ENCODE measurements at places on chromosomes 13 and 19.

GRCh38 chr13:94753327-94753726, 41.0 kb upstream of the SOX21 start:
- no peak for DNase-seq

- peak; percentile 56 for DNase-seq
Measured at GRCh38 chr19:2949939-2950285, 5.1 kb upstream of the ZNF77 start.

GRCh38 chr19:6806488-6806887, 34.0 kb downstream of the VAV1 start:
- peak; percentile 32 for DNase-seq

DNA sequence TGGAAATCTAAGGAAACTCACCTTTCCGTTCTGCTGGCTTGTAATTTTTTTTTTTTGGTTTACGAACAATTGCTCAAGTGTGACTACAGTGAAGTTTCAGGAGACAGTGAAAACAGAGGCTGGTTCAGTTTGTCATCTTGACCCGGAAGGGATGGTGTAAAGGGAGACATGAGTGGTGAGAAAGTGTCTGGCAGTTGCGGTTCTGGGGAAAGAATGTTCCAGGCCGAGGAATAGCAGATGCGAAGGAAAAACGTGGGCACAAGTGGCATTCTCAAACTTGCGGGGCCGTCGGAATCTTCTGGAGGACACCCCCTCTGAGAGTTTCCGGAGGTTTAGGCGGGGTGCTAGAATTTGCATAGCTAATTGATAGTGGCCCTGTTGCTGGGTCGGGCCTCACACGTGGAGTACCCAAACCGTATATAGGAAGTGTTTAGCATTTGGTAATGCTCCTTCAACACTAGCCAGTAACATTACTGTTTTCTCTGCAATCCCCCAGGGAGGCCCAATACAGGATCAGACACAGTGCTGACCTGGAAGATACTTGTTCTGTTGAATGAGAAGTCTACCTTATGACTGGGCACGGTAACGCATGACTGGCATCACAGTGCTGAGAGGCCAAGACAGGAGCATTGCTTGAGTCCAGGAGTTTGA, 2.8 kb upstream of the TNFSF9 start:
- peak; percentile 55 for DNase-seq

GRCh38 chr19:35220315-35220921, 8.1 kb downstream of the FAM187B start:
- DNase-seq, result no peak

DNA sequence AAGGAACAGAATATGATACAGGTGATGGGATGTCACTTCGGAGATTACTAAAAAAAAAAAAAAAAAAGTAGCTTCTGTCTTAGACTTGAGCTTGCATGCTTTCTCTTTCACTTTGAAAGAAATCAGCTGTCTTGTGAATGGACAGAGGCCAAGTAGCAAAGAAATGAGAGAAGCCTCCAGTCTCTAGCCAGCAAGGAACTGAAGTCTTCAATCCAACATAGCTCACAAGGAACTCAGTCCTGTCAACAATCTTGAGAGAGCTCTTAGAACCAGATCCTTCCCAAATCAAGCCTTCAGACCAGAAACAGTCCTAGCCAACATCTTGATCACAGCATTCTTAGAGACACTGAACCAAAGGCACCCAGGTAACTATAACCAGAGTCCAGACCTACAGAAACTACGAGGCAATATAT, 7.7 kb downstream of the N4BP2L2 start:
- DNase-seq, result peak; percentile 37

DNA sequence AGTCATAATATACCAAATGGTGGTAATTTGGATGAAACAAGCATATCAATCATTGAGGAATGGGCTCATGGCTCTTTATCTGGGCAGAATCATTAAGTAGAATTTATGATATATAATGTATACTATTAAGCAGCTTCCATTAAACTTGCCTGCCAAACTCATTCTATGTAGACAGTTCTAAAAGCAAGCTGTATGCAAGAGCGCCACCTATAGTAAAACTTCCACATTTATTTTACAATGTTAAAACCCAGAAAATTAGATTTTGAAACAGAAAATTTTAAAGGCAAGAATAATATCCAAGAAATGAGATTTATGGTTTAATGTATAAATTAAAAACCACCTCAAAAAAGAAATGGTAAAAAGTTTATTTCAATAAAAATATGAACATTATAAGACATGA, 161.5 kb downstream of the MZT1 start:
- peak; percentile 44 for DNase-seq

DNA sequence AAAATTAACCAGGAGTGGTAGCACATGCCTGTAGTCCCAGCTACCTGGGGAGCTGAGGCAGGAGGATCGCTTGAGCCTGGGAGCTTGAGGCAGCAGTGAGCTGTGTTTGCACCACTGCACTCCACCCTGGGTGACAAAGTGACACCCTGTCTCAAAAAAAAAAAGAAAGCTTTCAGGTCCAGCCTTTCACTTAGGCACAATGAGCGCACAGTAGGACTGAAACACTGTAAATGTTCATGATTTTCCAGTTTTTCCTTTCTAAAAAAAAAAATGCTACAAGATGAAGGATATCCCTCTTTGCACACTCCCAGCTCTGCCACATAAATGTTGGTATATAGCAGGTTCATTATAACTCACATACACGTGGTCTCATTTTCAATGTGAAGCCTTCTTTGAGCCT, 17.9 kb downstream of the ZNF114 start:
- no peak for DNase-seq

- peak; percentile 94 for DNase-seq
Measured at GRCh38 chr19:32674931-32675719, at the start of gene ANKRD27. ANKRD27 (minus strand) TSS chr19:32675180; CDS start chr19:32659015, 16,165 bp downstream.

All from NB4 (cell line).